ENCODE measurements at places on chromosomes 12 and 14. TPM values are rescaled to one million over a fixed set of nuclear protein-coding genes. Genes with fewer than 3 reads are reported as not detected.

The KRT6A gene
- not detected for total RNA-seq

DNA sequence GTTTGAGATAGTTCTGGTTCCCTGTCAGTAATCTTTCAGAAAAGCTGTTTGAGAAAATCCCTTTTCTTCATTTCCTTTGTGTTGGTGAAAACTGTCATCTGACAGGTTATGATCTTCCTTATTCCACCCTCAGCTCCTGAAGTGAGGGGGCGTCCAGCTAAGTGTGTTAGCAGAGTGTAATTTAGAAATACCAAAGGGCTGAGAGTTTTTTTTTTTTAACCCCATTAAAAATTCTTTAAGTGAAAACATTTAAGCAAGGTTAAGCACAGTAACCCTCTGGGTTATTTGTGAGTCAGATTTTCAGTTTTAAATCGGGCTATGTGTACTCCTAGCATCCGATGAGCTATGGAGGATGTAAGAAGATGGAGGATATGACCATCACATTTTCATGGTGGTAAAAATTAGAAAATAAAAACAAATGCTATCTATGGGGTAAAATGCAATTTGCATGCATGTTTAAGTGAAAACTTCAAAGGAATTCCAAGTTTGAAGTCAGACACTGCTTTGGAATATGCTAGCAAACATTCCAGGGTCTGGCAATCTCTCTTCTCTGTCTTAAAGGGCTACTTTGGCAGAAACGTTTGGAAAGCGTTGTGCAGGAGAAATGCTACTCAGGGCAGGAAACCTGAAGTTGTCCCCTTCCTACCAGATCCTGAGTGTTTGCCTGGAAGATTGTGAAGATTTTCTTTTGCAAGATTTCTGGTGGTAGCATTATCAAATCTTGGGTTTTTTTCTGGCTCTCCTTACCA is 197.0 kb upstream of the PRICKLE1 start:
- DNase-seq: no peak

The RNASE7 gene
- total RNA-seq: not detected

GRCh38 chr12:12804432-12804886 is 8.7 kb upstream of the DDX47 start:
- DNase-seq: no peak

The CD4 gene
- not detected for total RNA-seq

GRCh38 chr14:95163132-95163531 is 5.8 kb upstream of the DICER1 start:
- DNase-seq: no peak

The FOXN4 gene
- total RNA-seq: not detected

DNA sequence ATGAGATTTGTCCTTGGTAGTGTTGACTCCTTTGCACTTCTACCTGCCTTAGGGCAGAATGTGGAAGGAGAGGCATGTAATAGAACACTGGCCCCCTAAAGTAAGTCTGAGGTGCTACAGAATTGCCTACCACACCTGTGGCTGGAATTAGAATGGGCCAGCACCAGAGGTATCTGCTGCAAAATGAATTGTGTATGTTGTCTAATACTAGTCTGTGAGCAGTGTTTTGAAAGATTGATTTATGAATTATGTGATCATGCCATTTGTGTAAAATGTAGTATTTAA is 5.7 kb upstream of the STYX start:
- DNase-seq: no peak

GRCh38 chr12:124699909-124700308 is 132.5 kb upstream of the NCOR2 start:
- DNase-seq: no peak

The MIP gene
- 0.26 TPM for total RNA-seq

DNA sequence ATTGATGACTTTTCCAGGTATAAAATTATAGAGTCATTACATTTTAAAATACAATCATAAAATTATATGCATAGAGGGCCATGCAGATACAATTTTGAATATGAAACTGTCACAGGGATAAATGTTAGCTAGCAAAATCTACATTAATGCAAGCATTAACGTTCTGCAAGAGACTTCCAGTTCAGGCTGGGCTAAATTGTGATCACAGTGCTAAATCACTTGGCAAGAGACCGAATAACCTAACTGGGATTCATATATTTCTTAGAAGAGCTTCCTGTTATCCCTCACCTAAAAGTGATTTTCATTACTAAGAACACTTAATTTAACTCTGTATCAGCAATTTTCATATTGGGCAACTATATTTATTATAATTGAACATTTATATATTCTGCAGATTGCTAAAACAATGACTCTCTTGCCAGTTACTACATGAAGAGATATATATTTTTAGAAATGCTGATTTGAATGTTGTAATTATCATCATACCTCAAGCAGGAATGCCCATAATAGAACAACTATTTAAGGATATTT is 83.2 kb downstream of the MGAT4C start:
- no peak for DNase-seq

- no peak for DNase-seq
Observed at GRCh38 chr12:3614806-3615466, 123.9 kb downstream of the PRMT8 start.

DNA sequence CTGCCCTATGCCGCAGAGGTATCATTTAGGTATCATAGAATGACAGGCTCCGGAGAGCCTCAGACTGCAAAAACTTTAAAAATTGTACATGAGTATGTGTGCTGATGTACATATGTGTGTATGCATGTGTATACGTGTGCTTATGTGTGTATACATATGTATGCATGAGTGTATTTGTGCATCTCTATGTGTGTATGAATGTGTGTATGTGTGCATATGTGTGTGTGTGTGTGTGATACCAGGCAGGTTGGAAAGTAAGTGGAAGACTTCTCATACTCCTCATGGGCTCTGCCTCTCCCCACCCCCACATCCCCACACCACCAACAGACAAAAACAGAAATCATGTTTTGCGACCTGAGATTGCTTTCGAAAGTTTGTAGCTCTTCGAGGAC is 621 bp upstream of the TMEM117 start:
- no peak for DNase-seq

- peak; percentile 86 for DNase-seq
Observed at GRCh38 chr12:113241191-113242025, 20.1 kb downstream of the TPCN1 start.

DNA sequence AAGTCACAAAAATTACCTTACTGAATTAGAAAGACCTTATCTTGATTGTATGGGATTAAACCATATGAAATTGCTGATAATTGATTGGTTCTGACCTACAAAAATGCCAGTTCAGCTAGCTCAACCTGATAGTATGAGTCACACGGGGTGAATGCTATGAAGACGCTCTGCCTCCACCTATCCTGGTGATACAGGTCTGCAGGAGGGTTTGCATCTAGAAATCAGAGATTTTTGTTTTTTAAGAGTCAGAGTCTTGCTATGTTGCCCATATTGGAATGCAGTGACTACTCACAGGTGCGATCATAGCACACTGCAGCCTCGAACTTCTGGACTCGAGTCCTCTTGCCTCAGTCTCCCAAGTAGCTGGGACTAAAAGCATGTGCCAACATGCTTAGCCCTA is 120.4 kb downstream of the HMGA2 start:
- DNase-seq: no peak

GRCh38 chr12:92877904-92878303 is 51.2 kb downstream of the EEA1 start:
- no peak for DNase-seq

GRCh38 chr12:116804051-116804450 is 65.9 kb downstream of the RNFT2 start:
- DNase-seq: no peak

- peak; percentile 16 for DNase-seq
Observed at GRCh38 chr12:14185427-14186192, 179.9 kb upstream of the ATF7IP start.

The DDX54 gene
- total RNA-seq: 32.5 TPM

GRCh38 chr14:55964821-55965220 is 153.4 kb upstream of the PELI2 start:
- DNase-seq: no peak

DNA sequence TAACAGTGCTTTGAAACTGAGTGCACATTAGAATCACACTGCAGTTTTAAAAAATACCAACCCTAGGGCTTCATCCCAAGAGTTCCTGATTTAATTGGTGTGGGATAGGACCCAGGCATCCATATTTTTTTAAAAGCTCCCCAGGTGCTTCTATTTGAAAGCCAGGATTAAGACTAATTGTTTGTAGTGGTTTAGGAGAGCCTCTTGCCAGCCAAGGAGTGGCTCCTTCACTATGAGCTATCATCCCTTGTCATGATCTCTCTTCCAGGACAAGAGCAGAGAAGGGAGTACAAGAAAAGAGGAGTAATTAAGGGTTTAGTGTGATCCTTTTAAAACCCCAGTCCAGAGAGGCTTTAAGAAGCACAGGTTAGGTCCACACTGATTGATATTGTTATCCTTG is 178.0 kb downstream of the CAND1 start:
- no peak for DNase-seq

The SEL1L gene
- total RNA-seq: 58.8 TPM

GRCh38 chr12:68873316-68873715 is 59.7 kb downstream of the CPM start:
- DNase-seq: no peak

DNA sequence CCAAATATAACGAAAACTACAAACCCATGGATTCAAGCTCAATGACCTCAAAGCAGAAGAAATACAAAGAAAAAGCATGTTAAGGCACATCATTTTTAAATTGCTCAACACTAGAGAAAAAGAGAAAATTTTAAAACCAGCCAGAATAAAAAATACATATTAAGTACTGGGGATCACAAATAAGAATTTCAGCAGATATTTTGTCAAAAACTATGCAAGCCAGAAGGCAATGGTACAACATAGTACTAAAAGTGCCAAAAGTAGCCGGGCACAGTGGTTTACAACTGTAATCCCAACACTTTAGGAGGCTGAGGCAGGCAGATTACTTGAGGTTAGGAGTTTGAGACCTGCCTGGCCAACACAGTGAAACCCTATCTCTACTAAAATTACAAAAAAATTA is 10.2 kb downstream of the SGPP1 start:
- DNase-seq: peak; percentile 30

DNA sequence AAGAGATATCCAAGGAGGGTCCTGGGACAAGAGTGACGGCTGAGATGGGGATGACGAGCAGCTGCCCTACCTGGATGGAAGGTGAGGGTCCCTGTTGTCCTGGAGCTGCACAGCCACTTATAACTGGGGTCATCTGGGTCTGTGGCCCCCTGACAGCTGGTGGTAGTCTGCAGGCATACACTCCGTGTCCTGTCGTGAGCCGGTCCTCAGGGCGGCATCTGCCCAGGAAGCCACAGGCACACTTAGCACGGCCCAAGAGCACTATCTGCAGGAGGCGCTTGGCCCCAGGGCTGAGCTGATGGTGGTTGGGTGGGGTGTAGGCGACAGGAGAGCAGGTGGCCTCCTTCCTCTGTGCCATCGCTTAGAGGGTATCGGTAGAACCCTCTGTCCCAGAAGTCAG is 248.1 kb downstream of the CACNA1C start:
- DNase-seq: no peak

The FIGNL2 gene
- 0.39 TPM for total RNA-seq

- DNase-seq: peak; percentile 80
Observed at GRCh38 chr12:82486524-82487235, 128.4 kb downstream of the METTL25 start.

DNA sequence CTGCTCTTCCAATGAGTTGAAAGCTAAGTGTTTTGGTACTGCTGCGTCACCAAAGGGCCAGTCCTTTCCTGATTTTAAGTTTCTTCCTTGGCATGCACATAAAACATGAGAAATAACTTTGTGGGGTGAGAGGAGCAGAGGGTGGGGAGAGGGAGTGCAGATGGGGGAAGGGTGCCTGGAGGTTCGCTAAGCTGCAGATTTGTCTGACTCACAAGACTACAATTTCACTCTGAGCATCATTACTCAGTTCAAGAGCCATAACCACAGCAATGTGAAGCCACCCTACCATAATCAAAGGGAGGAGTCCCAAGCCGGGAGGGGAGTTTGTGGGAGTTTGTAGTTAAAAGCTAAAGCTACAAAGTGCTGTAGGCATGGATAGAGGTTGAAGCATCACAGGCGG is 136.1 kb downstream of the ANO2 start:
- DNase-seq: no peak

- no peak for DNase-seq
Observed at GRCh38 chr14:51554339-51554920, 97.3 kb upstream of the FRMD6 start.

DNA sequence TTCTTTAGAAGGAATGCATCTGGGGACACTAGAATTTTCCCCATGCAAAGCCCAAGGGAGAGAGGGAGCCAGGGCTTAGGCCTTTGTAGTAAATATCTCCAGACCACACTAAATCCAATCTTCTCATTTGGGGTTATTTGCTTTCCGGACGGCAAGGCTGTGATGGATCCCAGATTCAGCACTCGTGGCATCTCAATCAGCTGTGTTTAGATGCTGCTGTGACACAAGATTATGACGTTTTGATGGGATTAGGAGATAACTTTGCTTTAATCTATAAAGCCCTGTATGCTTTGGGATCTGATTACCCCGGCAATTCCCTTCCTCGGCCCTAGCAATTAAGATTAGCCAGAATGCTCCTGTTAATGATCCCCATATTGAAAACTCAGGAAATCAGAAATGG is 686.7 kb upstream of the TBX3 start:
- DNase-seq: no peak

- DNase-seq: no peak
Observed at GRCh38 chr12:63226792-63227463, 75.9 kb upstream of the AVPR1A start.

The TMEM263 gene
- total RNA-seq: 40.6 TPM

GRCh38 chr12:119328111-119328510 is 6.4 kb upstream of the CCDC60 start:
- no peak for DNase-seq

The SOX5 gene
- under 0.01 TPM for total RNA-seq

The RAD51B gene
- total RNA-seq: 9.2 TPM

DNA sequence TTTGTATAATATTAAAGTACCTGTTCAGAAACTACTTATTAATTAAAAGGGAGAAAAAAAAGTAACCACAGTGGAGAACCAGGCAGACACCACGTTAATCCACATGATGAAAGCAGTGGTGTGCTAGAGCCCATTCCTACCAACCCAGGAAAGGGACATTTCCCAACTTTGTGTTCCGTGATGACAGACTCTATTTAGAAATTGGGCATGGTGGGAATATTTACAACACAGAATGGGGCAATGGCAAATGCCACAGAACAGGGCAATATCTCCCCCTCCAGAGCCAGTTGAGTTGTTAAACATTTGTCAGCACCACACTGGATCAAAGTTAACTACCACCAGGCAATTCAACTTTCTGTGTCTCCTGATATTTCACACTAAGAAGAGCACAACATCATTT is 1.2 kb upstream of the HIGD1C start:
- DNase-seq: no peak

The TSPAN8 gene
- total RNA-seq: not detected

The C12orf50 gene
- total RNA-seq: not detected

- peak; percentile 11 for DNase-seq
Observed at GRCh38 chr14:59918824-59919569, 947 bp upstream of the LRRC9 start.

Data from dermis microvascular lymphatic vessel endothelial cell (primary cell).